ENCODE measurements at places on chromosomes 5 and 9.

GRCh38 chr5:136033848-136034247 lies 5.1 kb downstream of the TGFBI start:
- DNase-seq, result no peak

- DNase-seq, result no peak
Measured at GRCh38 chr5:96476654-96477053, 43.6 kb upstream of the PCSK1 start.

DNA sequence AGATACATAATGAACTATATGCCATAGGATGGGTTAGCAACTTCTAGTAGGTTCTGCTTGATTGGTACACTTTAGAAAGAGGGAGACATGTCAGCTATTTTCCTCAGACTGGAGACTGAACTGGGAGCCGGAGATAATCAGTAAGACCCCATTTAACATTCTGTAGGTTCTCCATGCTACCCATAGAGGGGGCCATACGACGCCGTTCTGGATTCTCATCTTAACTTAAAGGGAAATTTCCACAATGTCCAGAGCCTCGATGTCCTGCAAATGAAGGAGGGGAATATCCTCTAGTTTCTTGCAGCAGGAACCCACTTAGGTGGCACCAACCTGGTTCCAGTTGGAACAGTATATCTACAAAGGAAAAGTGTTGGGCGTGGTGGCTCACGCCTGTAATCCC lies 22.3 kb upstream of the NPM1 start:
- no peak for DNase-seq

DNA sequence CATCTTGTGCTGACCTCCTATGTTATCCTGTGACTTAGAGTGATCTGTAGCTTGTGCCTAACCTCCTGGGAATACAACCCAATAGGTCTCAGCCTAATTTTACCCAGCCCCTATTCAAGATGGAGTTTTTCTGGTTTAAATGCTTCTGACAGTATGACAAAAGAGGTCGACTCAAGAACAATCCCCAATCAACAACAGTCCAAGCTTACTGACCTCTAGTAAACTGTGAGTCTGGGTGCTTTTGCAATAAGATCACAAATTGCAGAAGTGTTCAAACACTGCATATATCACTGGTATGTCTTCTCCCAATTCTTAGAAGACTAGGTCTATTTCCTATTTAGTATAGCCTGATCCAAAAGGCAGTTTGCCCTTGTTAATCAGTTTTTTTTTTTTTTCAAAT lies 323.5 kb upstream of the PTGER4 start:
- no peak for DNase-seq

- no peak for DNase-seq
Measured at GRCh38 chr9:70100362-70100761, 56.7 kb downstream of the MAMDC2 start.

GRCh38 chr5:124741711-124742496 lies 4.5 kb downstream of the ZNF608 start:
- no peak for DNase-seq

- no peak for DNase-seq
Measured at GRCh38 chr9:27566118-27566517, 7.2 kb downstream of the C9orf72 start.

DNA sequence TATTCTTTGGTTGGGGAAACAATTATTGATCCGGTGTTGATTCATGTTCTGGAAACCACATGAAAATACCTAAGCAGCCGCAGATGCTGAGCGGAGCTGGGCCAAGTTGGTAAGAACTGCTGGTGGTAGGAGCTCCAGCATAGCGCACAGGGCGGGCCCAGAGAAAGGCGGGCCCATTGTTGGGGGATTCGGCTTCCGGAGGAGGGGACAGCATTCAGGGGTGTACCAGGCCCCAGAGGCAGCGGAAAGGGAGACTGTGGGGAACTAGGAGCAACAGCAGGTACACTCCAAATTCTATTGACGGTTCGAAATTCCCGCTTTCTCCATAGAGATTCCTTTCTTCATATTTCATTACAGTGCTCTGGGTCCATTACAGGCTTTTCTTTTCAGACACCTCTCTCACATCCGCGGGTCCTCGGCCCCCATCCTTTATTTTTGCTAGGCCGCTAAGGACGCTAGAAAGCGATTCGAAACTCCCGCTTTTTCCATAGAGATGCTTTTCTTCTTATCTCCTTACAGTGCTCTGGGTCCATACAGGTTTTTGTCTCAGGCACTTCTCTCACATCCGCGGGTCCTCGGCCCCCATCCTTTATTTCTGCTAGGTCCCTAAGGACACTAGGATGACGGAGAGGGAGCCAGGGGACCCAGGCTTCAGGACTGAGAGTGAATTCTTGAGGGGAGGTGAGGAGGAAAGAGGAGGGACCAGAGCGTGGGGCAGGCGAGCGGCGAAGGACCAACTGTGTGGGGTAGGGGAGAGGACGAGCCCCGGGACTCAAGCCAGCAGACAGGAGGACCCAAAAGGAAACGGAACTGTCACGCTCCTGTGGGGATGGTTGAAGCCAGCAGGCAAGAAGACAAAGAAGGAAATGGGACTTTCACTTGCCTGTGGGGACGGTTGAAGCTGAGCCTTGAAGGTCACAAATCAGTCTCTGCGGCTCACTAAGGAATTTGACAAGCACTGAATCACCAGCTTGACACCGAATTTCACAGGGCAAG lies at the start of gene CCDC152:
CCDC152 (plus strand) TSS at position 213 of the 996 bp plus-strand sequence. CDS start 2,304 bp downstream, outside the sequence.
- DNase-seq, result peak; percentile 32

GRCh38 chr9:104836767-104837166 lies 72.8 kb downstream of the NIPSNAP3B start:
- no peak for DNase-seq
